ENCODE measurements at places on chromosomes 6 and 20.

GRCh38 chr6:155604991-155605390 lies 149.4 kb upstream of the NOX3 start:
- no peak for DNase-seq

DNA sequence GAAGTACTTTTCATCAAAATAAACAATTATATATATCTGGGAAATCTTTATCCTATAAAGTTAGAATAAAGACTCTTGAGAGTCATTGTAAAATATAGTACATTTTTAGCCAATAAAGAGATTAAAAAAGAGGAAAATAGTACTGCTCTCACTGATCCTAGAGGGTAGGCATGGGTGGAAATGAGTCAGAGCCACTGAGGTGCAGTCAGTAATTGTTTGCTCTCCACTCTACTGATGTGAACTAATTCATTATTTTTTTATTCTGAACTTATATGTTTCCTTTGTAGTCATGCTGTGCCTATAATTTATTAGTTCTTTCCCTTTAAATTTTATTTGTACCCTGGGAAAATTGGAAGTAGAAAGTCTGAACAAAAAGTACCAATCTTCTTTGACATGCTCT lies 1359.4 kb upstream of the GJE1 start:
- DNase-seq: no peak

- DNase-seq: no peak
These were observed 79.8 kb upstream of the CHD6 start for GRCh38 chr20:41697861-41698559.

GRCh38 chr6:40881501-40881900 lies 157.5 kb downstream of the UNC5CL start:
- DNase-seq: no peak

DNA sequence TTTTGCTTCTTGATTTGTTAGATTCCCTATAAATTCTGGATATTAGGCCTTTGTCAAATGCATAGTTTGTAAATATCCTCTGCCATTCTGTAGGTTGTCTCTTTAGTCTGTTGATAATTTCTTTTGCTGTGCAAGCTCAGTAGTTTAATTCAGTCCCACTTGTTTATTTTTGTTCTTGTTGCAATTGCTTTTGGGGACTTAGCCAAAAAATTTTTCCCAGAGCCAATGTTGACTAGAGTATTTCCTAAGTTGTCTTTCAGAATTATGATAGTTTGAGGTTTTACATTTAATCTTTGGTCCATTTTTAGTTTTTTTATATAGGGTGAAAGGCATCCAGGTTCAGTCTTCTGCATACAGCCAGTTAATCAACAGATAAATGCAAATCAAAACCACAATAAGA lies 96.0 kb downstream of the PRKN start:
- no peak for DNase-seq

DNA sequence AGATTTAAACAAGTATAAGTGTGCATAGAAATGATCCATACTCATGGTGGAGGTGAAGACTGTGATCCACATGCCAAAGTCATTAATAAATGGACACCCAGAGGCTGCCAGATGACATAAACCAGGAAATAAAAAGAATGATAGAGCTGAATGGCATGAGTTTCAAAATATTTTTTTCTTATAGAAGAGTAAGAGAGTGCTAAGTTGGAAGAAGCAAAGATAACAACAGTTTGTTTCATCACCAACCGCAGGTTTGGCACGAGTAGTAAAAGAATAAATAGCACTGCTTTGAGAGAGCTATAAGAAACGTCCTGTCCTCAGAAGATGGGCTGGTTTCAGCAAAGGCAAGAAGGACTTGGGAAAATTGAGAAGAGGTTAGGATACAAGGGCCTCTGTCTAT lies 246.9 kb downstream of the UBE3D start:
- no peak for DNase-seq

- no peak for DNase-seq
These were observed 297.3 kb upstream of the IRAK1BP1 start for GRCh38 chr6:78570044-78570443.

- DNase-seq: no peak
These were observed 130.2 kb downstream of the SGK1 start for GRCh38 chr6:134187751-134188150.

GRCh38 chr6:124961777-124962638 lies at the start of gene RNF217:
RNF217 (plus strand) TSS chr6:124962437; CDS start chr6:124962545, 108 bp downstream.
- peak; percentile 67 for DNase-seq

- no peak for DNase-seq
These were observed 86.2 kb downstream of the SPTLC3 start for GRCh38 chr20:13094976-13095375.

GRCh38 chr6:148513145-148514071 lies 170.8 kb downstream of the SASH1 start:
- DNase-seq: no peak

- peak; percentile 81 for DNase-seq
These were observed 5.5 kb upstream of the BAK1 start for GRCh38 chr6:33585403-33586107.

DNA sequence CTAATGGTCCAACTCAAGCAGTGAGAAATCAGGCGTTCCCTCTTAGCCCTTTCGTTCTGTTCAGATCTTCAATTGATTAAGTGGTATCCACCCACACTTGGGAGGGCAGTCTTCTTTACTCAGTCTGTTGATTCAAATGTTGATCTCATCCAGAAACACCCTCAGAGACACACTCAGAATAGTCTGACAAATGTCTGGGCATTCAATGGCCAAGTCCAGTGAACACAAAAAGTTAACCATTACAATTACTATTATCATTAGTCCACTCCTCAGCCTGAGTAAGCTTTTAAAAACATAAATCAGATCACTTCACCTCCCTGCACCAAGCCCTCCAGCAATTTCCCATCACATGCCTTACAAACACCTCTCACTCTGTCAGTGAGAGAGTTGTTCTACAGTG lies 423.2 kb downstream of the RFPL4B start:
- no peak for DNase-seq

- DNase-seq: no peak
These were observed 9.2 kb upstream of the L3MBTL3 start for GRCh38 chr6:130009146-130009545.

GRCh38 chr6:35810971-35811698 lies 6.0 kb downstream of the LHFPL5 start:
- DNase-seq: no peak

DNA sequence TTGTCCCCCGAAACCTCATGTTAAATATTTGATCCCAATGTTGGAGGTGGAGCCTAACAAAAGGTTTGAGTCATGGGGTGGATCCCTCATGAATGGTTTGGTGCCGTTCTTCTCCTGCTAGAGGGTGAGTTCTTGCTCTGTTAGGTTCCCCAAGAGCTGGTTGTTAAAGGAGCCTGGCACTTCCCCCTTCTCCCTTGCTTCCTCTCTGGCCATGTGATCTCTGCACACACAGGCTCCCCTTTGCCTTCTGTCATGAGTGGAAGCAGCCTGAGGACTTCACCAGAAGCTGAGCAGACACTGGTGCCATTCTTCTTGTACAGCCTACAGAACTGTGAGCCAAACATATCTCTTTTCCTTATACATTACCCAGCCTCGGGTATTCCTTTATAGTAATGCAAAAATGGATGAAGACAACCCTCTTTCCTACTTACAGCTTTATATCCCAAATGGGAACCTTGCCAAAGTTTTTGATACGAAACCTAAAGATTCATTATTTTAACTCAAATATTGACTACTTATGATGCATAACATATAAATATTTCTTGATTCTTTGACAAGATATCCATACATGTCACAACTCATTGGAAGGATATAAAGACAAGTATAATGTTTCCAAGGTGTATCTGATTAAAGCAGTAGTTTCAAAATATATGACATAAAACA lies 61.0 kb downstream of the RNF182 start:
- DNase-seq: no peak

DNA sequence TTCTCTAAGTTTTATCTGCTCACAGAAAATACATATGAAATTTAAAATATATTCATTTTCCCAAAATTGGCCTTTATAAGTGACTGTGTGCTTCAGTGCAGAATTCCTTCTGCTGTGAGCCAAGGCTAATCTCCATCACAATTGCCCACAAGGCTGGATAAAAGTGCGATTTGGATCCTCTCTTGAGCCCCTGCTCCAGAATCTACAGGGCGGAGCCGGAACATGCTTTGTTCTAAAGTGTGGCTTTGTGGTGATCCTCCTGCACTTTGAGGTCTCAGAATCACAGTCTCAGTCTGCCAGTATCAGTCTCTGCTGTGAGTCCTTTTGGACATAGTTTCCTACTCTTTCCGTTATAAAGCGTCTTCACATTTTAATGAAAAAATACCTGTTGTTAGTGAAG lies 28.9 kb downstream of the SMOC2 start:
- no peak for DNase-seq

GRCh38 chr6:121879149-121879548 lies 443.7 kb downstream of the GJA1 start:
- DNase-seq: no peak

DNA sequence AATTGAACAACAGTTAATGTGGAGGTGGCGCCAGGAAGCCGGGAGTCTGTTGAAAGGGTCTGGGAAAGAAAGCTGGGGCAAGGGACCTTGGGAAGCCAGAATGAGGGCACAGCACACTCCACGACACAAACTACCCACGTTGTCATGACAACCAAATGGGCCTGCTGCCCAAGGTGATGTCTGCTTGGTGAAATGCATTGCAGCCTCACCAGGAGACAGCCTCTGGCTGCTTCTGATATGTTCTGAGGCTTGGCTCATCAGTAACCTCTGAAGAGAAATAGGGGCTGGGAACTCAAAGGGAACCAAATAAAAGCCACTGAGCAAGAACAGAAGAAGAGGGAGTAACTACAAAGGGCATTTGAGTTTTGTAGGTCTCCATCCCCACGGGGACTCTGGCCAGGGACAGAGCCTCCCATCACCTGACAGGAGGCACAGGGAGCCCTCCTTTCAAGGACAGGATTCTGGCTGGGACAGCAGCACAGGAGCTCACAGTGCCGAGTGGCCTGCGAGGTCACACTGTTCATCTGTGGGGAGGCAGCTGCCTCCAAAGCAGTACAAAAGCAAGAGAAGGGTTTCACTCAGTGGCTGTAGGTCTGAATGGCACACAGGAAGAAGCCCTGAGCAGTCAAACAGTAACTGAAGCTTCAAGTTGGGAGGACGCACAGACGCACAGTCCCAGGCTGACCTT lies 44.6 kb upstream of the KCNK16 start:
- DNase-seq: no peak

- DNase-seq: no peak
These were observed 621.0 kb downstream of the PKHD1 start for GRCh38 chr6:51466427-51466826.

- no peak for DNase-seq
These were observed 12.2 kb upstream of the CDKN1A start for GRCh38 chr6:36666287-36666686.
